ENCODE measurements at places on chromosomes 2 and 18. TPM values are rescaled to one million over a fixed set of nuclear protein-coding genes. Genes with fewer than 3 reads are reported as not detected.

Gene FER1L5
- not detected for total RNA-seq

Gene PIAS2
- 20.8 TPM for total RNA-seq

Gene TEX44
- not detected for total RNA-seq

Gene RAB17
- total RNA-seq: 6.8 TPM

Gene AOX1
- total RNA-seq: 2.7 TPM

Gene VAMP5
- 129 TPM for total RNA-seq

Gene HNMT
- 4.4 TPM for total RNA-seq

Gene C1GALT1C1L
- not detected for total RNA-seq

Gene COL5A2
- total RNA-seq: 28.2 TPM

Gene RAX
- not detected for total RNA-seq

Gene NRP2
- total RNA-seq: 109 TPM

Gene HOXD1
- total RNA-seq: 8.1 TPM

Gene FAP
- 9.7 TPM for total RNA-seq
